Pons (tissue), 1 donor: ENCODE measurements at places on chromosomes 2 and 18.
A peak's percentile ranks its signal among the peaks of the same experiment; 100 is the strongest.

- DNase-seq = no peak
These were observed 44.5 kb downstream of the MYOM1 start for GRCh38 chr18:3175195-3175758.

DNA sequence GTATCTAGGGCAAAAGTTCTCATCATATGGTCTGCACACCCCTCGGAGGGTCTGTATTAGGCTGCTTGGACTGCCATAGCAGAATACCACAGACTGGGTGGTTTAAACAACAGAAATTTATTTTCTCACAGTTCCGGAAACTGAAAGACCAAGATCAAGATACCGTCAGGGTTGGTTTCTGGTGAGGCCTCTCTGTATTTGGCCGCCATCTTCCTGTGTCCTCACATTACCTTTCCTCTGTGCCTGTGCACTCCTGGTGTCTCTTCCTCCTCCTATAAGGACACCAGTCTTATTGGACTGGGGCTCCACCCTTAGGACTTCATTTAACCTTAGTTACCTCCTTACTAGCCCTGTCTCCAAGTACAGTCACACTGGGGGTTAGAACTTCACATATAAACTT, 132.5 kb downstream of the NCOA1 start:
- no peak for DNase-seq

DNA sequence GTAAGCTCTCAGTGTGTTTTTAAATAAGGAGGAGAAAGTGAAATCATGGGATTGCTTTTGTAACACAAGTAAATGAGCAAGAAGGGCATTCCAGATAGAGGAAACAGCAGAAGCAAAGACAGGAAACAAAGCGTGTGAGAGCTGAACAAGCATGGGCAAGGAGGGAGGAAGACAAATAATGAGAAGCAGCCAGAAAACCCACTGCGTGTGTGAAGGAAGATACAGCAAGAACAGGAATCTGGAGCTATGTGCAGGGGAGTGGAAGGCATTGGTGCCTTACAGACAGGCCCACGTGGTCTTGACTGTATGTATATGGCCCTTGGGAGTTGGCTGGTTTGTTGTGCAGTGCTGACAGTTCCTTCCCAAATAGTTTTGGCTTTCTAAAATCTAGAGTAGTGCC, 88.6 kb downstream of the AAK1 start:
- DNase-seq = peak; percentile 80

DNA sequence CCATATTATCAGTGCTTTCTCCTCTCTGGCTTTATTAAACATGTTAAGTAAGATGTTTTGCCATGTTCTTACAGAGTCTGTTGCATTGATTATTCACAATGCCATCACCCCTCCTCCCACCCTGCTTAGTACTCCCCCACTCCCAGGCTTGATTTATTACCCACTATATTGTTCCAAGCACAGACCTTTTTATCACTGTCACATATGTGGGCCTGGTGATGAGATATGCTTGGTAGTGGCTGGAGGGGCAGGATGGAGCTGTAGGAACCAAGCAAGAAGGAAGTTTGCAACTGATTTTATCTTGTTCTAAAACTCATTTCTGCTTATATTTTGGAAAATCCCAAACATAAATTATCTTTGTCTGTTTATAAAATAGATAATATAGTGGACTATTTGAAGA, 748.2 kb upstream of the CELF4 start:
- no peak for DNase-seq

DNA sequence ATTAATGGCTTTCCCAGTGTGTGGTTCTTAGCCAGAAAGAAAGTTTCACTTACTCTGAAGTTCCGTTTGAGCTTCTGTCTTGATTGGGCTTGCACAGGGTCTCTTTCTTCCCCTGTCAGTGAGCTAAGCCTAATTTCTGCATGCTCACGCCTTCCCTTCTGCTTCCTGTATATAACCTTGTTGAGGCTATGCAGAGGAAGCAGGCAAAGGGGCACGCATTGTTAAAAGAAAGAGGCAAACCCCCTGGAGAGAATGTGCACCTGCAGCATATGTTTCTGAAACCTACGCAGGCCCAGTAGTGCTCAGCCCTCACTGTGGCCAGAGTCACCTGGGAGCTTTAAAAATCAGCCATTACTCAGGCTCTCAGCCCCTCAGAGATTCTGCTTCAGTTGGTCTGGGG, 14.5 kb upstream of the PLA2R1 start:
- no peak for DNase-seq

- DNase-seq = no peak
These were observed 86.9 kb downstream of the LIMS1 start for GRCh38 chr2:108621087-108621559.

DNA sequence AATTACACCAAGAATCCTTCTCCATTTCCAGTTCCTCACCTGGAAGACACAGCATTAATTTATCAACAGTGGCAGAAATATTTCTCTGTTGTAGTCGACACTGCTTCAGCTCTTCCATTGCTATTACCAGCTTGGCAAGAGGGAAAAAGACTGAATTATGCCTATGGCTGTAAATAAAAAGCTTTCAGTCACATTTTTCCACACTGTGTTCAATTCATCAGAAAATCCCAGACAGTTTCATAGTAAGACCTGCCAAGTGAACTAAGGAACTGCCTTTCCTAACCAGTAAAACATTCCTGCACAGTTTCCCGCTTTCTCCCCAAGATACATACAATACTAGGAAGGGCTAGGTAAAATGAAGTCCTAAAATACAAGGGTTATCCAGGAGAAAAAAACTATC, 94.7 kb downstream of the EXOC6B start:
- DNase-seq = no peak

DNA sequence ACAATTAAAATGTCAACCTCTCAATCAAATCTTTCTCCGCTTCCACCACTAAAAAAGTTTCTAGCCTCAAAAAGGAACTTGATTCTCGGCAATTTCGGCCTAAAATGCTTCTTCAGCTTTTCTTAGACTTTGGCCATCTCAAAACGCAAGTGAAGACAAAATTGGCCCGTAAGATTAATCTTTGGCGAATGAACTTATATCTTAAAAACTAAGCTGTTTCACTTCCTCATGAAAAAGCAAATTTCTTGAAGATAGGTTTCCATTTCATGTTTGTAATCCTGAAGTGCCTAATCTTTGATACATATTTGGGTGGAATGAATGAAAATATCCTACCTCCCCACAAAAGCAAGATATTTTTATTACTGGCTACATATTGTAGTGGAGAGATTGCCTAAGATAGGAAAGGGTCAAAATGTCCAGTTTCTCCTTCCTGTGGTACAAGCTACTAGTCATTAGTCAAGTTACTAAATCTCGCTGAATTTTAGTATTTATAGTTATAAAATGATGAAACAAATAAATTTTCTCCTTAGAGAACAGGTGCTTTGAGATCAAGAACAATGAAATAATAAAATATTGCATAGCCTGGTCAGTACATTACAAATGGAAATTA, 85.4 kb upstream of the ZEB2 start:
- DNase-seq = peak; percentile 35

DNA sequence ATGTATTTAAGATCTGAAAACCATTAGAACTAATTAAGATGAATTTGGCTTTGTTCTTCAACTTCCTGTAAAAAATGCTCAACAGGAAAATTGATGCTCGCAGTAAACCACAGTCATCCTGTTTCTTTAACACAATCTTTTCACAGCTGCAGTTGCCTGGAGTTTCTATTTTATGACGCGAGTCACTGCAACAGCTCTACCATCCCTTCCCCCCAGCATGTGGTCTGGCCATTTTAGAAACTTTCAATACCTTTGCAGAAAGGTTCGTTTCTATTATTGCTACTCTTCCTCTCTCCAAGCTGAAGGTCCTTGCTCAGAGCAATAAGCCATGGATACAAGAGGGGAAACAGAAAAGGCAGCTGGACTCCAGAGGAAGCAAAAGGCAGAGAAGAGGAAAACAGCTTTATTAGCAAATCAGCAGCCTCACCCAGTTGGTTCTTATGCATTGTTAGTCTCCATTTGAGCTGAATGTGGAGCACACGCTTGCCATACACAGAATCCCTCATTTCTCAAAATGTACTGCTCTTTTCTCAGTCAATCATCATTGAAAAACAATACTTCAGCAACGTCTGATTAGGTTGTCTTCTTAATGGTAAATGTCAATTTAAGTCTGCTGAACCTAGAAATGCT, 3.9 kb downstream of the WIPF1 start:
- DNase-seq = peak; percentile 72

- peak; percentile 25 for DNase-seq
These were observed 44.7 kb upstream of the KIDINS220 start for GRCh38 chr2:8882094-8882493.

DNA sequence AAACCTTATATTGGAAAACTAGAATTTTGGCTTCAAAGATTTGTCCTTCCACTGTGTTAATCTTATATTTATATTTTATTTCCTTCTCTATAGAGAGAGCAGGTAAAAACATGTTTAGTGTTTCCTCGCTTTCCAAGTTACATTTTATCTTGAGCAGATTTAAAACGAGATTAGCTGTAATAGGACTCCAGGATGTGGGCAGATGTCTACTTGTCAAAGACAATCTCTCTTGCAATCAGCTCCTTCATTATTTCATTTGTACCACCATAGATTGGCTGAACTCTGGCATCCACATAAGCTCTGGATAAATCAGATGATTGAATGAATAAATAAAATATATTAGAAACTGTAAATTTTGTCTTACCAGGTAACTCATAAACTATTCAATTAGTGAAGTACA, 17.5 kb upstream of the KANSL1L start:
- DNase-seq = no peak

GRCh38 chr2:96914332-96914731, 44.5 kb upstream of the SEMA4C start:
- no peak for DNase-seq

DNA sequence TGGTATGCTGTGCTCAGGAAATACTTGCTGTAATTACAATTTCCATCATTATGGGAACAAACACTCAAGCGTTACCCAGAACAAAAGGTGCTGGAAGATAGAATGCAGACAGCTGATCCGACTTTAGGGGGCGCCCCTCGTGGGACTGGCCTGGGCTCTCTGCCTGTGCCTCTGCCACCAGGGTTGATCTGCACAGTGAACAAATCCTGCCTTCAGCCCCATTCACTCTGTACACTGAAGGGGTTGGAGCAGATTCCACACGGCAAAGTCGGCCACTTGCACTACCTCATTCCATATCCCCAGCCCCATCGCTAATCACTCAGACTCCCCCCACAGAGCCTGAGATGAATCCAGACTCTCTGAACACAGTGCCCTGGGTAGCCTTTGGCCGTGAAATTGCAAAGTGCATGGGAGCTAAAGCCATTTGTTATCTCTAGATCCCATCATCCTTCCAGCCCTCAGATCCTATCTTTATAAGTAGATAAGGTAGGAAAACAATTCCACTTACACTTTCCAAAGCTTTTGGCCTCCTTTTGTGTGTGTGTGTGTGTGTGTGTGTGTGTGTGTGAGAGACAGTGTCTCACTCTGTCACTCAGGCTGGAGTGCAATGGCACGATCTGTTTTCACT, 69.3 kb downstream of the INPP5D start:
- no peak for DNase-seq

DNA sequence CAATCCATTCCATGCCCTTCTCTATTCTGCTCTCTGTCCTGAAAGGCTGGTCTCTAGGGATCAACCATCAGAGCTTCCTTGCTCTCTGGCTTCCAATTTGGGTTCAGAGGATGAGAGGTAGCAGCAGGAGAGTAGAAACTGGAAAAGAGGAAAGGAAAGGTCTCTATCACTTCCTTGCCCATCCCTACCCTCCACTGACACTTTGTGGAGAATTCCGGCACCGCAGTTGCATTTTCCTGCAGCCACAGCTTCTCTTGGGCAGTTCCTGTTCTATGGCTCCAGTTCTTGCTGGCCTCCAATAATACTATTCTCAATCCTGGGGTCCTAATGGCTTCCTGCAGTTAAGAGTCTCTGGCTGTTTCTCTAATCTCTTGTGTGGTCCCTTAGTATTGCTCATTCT, 13.3 kb upstream of the IMPACT start:
- peak; percentile 40 for DNase-seq

GRCh38 chr2:178514664-178515063, 34.4 kb downstream of the PLEKHA3 start:
- DNase-seq = no peak

GRCh38 chr18:52220062-52220591, 119.9 kb upstream of the DCC start:
- no peak for DNase-seq

DNA sequence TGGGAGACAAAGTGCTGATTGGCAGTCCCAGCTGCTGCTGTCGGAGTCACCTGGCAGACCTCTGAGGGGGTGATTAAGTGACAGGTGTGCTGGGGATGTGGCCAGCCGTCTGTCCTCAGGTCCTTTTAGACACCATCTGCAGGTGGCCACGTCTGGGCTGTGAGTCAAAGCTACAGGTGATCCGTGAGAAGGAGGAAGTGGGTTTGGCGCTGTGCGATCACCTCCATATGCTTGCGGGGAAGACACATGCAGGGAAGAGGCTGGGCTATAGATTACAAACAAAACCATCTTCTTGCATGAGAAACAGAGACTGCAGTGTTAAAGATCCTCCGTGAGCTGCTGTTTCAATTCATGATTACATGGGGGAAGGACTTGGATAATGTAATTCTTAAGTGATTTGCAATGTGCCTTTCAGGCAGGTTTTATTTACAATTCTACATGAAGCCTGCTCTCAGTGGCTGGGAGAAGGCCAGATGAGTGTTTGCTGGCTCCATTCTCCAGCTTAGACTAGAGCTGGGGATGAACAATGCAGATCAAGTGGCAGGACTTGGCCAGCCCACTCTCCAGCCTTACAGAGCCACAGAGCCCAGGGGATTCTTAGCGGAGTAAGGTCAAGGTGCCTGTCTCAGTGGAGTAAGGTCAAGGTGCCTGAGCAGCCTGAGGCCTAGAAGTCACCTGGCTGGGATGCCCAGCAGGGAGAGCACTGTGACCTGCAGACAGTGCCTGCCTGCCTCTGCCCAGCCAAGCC, 87.8 kb downstream of the LYPD1 start:
- DNase-seq = no peak

GRCh38 chr2:71619230-71619741, 165.9 kb downstream of the DYSF start:
- no peak for DNase-seq

DNA sequence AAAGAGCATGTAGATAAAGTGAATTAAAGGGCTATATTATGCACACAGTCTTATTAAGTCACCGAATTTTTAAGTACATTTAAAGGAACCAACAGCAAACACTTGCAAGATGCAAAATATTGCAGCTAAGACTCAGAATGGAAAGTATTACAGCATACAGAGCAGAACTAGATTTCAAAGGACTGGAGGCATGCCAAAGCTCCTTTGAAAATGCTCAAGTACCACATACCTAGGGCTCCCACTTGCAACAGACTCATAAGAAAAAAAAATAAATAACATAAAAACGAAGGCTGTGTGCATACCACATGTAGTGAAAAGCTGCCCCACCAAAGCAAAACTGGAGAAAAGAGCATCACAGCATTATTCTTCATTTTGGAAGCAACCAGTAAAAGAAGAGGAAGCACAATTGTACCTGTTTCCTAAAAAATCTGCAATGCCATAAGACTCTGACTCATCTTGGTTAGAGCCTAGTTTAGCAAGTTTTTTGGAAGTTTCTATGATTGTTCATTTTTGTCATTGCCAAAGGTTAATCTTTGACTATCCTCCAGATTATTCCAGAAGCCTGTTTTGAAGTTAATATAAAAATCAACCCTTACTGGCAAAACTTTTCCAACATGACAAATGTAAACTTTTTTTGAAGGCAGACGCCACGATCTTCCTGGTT, 306.0 kb upstream of the COL3A1 start:
- DNase-seq = peak; percentile 8
